Putamen (tissue), 1 donor: ENCODE measurements at places on chromosomes 5 and 9.
A peak's percentile ranks its signal among the peaks of the same experiment; 100 is the strongest.

GRCh38 chr5:10590226-10590999 lies 26.5 kb downstream of the ANKRD33B start:
- no peak for DNase-seq

DNA sequence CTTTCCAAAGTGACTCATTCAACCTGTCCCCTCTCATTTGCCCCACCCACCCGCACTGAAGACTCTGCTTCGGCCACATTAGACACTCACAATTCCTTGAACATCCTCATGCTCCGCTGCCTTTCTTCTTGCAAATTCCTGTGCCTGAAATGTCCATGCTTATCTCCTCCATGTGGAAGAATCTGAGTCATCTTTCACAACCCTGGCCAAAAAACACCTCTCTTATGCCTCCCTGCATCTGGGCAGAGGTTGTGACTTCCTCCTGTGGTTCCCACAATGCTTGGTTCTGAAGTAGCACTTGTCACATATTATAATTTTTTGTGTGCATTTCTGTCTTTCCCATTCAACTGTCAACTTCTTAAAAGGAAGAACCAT lies 238.6 kb downstream of the ENC1 start:
- no peak for DNase-seq

- no peak for DNase-seq
Observed at GRCh38 chr5:66796305-66797292, 200.4 kb downstream of the MAST4 start.

DNA sequence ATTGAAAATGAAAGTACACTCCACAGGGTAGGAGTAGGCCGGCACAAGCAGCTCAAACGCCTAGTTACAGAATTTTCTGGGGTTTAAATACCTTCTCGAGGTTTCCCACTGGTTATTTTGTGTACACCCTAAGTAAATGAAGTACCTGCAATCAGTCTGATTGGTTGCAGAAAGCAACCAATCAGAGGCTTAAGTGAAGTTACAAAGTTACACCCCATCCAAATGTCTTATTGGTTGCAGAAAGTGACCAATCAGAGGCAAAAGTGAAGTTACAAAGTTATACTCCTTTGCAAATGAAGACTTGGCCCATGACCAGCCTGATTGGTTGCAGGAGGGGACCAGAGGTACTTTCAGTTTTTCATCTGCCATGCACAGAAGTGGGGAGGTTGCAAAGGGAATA lies 33.2 kb upstream of the ERAP2 start:
- no peak for DNase-seq

DNA sequence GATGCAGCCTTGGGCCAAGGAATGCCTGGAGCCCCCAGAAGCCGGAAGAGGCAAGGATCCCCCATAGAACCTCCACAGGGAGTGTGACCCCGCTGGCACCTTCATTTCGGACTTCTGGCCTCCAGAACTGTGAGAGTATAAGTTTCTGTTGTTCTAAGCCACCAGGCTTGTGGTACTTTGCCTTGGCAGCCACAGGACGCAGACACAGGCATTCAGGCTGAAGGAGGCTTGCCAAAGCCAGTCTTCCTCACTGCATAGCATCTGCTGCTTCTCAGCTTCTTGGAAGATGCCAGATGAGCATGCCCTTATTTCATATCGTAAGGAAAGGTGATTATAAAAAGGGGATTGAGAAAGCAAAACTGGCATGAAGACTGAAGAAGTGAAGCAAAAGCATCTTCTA lies 61.1 kb upstream of the TAS2R1 start:
- no peak for DNase-seq

DNA sequence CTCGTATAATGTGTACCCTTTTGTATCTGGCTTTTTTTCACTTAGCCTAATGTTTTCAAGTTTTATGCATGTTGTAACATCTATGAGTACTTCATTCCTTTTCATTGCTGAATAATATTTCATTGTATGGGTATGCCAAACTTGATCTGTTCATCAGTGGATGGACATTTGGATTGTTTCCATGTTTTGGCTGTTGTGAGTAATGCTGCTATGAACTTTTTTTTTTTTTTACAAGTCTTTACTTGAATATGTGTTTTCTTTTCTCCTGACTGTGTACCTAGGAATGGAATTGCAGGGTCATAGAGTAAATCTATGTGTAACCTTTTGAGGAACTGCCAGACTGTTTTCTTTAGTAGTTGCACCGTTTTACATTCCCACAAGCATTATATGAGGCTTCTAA lies 52.4 kb downstream of the MTREX start:
- no peak for DNase-seq

DNA sequence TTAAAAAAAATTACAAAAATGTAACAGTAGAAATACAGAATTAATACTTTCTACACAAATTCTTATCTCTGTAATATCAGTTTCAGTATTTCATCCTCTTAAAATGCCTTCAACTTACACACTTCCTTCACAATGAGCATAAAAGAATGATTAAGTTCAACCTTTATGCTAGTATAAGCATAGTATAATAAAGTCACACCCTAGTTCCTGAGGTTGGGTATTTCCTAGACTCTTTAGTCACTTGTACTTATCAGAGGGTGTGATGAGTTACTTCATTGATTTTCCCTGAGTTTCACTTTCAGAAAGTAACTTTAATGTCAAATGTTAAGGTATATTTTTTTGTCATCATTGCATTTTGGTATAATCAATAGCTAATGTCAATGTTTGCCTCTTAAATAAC lies 302.4 kb downstream of the PDE4D start:
- DNase-seq, result no peak

- no peak for DNase-seq
Observed at GRCh38 chr9:8670751-8671150, 871.2 kb upstream of the DMAC1 start.

- no peak for DNase-seq
Observed at GRCh38 chr9:115412656-115413055, 294.7 kb upstream of the TNC start.

DNA sequence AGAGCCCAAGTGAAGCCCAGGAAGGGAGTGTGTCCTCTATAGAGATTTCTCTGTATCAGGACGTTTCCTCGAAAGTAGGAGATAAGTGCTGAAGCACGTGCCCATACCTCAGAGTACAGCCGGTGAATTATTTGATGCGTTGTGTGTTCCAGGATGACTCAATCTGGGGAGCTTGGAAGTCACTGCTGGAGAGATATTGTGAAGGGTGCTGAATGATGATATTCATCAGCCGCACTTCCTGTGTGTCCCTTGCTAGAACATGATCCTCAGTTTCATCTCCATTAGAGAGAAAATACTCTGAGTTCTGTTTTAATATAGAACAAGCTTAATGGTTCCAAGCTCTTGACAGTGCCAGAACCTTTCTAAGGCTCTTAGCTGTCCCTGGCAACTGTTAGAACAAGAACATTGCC lies 402.3 kb upstream of the ADAMTSL1 start:
- DNase-seq, result no peak

DNA sequence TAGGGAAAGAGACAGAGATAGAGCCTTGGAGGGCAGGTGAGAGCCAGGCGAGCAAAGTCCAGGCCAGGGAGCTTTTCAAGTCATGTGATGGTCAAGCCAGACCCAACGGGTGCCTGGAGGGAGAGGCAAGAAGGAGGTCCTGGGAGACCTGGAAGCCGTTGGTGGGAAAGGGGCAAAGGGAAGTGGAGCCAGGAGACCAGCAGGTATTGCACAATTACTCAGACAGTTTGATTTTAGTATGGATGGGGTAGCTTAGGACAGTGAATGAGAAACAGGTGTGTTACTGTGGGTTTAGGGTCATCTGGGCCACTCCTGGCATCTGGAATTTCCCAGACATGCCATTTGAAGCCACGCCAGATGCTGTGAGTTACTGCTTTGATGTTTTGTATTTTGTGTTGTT lies 5.1 kb downstream of the SECISBP2 start:
- no peak for DNase-seq

GRCh38 chr5:176654856-176655255 lies 7.6 kb downstream of the TSPAN17 start:
- no peak for DNase-seq

DNA sequence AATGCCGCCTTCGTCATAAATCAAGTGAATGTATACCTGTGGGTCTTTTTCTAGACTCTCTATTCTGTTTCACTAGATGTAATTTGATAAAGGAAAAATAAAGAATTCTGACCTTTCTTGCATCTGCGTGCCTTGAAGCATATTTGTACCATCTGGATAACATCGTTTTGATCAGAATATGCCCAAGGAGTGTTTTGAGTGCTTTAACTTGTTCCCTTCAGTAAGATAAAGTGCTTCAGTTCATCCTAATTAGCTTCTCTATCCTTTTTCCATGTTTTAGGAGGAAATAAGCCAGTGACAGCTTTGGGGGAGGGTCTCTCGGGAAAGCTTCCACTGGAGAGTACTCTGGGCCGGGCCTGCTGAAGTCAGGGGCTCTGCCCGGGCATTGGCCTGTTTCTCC lies 113.5 kb upstream of the DAP start:
- no peak for DNase-seq

- no peak for DNase-seq
Observed at GRCh38 chr9:91817106-91817492, 132.9 kb downstream of the ROR2 start.

DNA sequence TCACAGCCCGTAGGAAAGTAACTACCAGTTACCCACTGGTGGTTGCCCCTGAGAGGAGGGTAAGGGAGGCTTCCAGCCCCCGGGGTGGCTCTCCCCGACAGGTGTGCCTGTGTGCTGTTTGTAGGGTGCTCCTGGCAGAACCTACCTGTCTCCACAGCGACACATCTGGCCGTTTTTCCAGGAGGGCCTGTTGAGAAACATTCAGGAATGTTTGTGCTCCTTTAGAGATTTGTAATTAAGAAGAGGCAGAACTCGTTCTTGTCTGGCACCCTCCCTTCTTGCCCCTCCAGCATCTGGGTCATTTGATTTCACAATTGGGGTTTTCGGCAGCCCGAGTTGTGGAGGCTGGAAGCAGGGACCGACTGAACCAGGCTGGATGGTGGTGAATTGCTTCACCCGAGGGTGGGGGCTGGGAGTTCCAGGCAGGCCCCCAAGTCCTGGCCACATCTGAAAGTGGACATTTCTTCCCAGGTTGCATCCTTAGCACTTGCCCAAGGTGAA lies 74.2 kb downstream of the WWC1 start:
- no peak for DNase-seq

DNA sequence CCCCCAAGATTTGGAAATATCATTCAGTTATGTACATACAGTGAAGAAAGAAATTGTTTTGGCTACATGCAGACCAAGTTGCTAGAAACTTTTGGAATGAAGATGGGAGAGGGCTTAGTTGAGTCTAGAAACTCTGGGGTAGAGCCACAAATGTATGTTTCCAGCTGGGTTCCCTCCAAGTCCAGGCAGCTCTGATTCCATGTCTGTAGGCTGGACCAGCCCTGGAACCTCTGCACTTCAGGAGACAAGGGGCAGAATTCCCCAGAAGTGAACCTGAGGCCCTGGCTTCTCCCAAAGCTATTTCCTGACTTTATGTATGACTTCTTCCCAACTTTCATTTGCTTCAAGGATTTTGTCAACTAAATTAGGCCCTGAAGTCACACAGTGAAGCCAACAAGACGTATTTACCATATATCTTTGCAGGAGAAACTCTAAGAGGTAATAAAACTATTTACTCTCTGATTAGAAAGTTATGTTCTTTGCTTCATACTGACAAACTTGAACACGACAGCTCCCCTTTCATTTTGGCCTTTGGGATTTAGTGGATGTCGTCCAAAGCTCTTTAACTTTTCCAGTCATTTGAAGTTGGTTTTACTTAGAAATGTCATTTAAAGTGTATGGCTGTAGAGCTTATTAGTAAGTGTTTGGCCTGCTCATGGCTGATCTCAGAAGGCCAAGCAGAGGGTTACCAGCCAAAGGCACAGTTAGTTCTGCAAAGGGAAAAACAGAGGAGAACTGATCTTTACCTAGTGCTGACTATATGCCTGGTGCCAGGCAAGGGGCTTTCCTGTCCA lies 152.0 kb upstream of the SLC28A3 start:
- no peak for DNase-seq

- DNase-seq, result no peak
Observed at GRCh38 chr9:92032891-92033290, 82.3 kb downstream of the SPTLC1 start.

GRCh38 chr5:39517800-39518199 lies 93.0 kb upstream of the DAB2 start:
- DNase-seq, result no peak

DNA sequence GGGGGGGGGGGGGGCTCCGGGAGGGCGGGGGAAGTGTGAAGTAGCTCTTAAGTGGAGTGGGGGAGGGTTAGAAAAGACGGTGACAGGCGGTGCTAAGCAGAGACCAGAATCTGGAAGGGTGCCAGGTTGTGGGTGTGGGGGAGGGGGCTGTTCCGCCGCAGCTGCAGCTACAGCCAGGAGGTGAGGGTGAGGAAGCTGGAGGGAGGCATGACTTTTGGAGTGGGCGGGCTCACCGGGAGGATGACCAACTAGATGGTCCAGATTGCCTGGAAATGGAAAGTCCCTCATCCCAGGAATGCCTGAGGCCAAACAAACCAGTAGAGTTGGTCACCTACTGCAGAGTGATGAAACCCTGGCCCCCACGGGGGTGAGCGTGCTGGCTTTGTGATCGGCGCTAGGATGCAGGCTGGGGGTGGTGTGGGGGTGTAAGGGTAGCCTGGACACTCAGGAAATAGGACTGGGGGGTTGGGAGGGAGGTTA lies 158.1 kb upstream of the SHB start:
- DNase-seq, result peak; percentile 15

- DNase-seq, result no peak
Observed at GRCh38 chr5:144433893-144434292, 263.2 kb downstream of the KCTD16 start.

DNA sequence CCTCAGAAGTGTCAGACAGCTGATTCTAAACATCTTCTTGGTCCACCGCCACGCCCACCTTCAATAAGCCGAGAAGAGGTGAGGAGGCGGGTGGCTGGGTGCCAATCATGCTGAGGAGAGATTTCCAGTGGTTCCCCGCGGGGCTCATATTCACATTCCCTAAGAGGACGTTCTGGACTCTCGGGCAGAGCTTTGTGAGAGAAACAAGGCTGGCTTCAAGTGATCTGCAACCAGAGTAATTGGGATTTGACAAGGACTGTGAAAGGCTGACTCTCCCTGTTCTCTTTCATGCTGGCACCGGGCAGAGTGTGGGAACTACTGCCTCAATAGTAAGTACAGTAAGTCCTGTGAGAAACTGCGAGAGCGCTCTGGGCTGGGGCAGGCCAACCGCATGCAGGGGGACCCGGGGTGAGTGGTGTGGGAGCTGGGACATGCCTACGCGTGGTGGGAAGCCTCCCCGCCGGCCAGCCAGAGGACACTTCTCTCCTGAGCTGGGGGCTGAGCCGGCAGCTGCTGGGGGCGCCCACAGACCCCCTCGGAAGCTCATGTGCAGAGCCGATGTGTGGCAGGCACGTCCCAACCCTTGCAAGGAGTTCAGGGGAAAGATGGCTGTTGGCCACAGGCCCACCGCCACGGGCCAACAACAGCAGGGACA lies 110.9 kb downstream of the LIFR start:
- no peak for DNase-seq

DNA sequence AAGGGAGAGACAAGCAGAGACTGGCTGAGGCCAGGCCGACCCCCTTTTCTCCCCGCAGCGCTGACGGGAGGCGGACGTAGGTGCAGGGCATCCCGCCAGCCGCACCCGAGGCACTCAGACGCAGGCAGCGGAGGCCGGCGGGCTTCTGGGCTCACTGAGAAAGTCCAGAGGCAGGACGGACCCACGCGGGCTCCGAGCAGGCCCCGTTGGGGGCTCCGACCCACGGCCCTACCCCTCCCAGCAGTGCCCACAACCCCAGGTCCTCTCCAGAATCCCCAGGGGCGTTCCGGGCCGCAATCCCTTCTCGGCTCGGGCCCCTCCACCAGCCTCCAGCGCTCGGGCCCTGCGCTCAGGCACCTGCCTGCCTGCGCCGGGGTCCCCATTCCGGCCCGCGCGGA lies 543 bp downstream of the MTMR12 start:
- DNase-seq, result no peak
